GM19239 (cell line): ENCODE measurements at places on chromosomes 6 and 20.

GRCh38 chr6:169847901-169848311, 96.5 kb downstream of the ERMARD start:
- no peak for DNase-seq

- DNase-seq: no peak
These were observed 46.2 kb downstream of the ISM1 start for GRCh38 chr20:13267231-13267630.

DNA sequence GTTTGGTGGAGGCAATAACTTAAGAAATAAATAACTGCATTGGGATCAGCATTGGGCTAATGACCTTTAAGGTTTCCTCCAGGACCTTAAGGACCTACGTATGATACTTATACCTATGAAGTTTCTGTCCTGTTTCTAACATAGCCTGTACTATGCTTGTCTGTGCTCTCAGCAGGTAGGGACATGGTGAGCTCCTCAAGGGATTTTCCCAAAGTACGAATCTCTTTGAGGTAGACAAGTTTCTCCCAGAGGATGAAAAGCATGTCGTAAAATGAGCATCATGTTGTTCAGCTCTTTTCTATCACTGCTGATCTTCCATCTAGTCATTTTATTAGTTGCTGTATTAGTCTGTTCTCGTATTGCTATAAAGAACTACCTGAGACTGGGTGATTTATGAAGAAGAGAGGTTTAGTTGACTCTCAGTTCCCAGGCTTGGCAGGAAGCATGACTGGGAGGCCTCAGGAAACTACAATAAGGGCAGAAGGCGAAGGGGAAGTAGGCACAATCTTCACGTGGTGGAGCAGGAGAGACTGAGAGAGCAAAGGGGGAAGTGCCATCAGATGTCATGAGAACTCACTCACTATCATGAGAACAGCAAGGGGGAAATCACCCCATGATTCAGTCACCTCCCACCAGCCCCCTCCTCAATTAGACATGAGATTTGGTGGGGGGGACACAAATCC, 77.8 kb upstream of the TGM3 start:
- no peak for DNase-seq

DNA sequence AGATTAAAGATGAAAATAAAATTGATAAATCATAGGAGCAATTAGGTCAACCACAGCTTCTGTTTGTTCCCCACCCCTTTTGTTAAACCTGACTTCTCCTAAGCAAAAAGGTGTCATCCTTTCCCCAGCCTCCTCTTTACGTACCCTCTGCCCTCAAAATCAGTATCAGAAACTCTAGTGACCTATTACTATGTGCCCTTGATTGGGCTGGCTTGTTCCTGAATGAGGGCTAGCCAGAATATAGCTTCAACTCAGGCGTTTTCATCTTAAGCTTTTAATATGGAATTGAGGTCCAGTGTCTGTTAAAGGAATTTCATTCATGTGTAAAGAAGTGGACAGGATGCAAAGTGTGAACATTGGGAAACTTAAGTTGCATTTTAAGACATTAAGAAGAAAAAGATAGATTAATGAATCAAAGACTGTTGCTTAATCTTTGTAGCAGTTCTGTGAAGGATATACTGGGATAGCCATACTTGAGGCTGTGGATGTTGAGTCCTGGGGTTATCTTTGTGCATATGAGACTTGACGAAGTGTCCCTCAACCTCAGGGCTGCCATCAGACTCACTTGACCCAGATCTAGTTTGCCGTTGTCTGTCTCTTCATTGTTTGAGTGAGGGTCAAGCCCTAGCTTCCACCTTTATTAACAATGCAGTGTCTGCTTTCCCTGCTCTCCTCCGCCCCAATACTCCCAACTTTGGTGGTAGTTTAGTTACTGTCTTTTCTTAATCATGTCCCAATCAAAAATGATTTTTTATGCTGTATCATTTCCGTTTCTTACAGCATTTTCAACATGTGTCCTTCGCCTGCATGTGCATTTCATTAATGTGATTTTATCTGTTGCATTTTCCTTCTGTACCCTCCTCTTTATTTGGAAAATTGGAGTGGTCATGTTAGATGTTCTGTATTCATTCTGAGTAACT, 1.9 kb downstream of the TBPL1 start:
- DNase-seq: no peak

DNA sequence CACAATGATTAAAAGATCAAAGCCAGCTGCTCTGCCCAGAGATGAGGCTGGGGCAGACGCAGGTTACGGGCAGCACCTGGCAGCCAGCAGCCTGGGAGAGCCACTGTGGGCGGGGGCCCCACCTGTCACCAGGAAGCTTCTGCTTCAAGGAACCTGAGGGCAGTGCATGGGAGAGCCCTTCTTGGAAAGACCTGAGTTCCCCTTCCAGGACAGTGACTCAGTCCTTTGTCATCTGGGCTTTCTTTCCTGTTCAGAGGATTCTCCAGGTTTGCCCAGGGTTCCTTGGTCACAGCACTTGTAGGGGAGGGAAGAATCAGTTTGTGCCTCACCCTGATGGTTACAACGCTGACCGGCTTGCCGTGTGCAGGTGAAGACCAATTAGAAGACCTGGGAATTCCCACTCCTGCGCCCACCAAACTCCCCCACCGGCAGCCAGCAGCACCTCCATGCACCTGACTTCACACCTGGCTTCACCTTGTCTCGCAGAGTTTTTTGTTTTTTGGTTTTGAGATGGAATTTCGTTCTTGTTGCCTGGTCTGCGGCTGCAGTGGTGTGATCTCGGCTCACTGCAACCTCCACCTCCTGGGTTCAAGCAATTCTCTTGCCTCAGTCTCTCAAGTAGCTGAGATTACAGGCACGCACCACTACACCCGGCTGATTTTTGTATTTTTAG, 2.0 kb downstream of the ZBP1 start:
- no peak for DNase-seq

GRCh38 chr6:49097116-49097515, 365.9 kb downstream of the MMUT start:
- DNase-seq: no peak

DNA sequence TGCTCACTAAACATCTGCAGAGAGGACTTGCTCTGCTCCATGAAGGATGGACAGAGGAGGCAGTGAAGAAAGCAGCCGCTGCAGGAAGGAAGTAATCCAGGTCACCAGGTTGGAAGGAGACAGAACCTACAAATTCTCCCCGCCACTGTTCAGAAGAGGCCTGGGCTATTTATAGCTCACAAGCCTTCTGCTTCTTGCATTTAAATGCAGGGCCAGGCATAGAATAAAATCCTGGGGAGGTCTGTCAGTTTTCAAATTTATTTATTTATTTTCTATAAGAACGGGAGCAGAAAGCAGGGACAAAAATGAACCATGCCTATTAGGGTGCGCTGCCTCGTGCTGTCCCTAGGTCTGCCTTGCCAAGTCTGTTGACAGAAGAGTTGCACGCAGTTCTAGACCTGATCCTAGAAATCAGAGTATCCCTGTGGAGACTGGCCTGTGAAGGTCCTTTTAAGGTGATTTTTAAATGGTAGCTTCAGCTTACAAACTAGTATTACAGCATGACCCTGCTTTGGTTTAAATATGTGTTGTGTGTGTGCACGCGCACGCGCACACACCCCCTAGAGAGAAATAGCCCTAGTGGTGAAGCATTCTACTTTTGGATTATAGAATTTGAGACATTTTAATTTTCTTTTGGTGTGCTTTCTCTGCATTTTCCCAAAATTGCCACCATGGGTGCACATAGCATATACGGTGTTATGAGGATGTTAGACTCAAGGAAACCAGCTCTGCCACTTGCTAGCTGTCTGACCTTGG, 19.5 kb downstream of the RIMS4 start:
- DNase-seq: no peak

DNA sequence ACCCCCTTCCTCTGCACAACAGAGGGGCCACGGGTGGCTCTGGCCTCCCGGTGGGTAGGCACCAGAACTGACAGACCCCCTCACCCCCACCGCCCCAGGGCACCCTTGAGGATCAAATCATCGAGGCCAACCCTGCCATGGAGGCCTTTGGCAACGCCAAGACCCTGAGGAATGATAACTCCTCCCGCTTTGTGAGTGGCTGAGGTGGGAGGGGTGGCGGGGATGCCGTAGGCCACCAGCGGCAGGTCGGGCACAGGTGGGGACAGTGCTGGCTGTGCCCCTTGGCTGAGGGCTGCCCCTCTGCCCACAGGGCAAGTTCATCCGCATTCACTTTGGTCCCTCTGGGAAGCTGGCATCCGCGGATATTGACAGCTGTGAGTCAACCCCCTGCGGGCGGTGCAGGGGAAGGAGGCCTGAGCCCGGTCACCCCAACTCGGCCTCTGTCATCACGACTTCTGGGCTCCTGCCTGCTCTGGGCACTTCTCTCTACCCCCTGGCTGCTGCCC, 29.1 kb downstream of the MYH7B start:
- DNase-seq: no peak

- DNase-seq: no peak
These were observed 40.4 kb upstream of the TBC1D7 start for GRCh38 chr6:13368731-13369115.

GRCh38 chr6:116027801-116028200, 32.9 kb downstream of the FRK start:
- DNase-seq: no peak

DNA sequence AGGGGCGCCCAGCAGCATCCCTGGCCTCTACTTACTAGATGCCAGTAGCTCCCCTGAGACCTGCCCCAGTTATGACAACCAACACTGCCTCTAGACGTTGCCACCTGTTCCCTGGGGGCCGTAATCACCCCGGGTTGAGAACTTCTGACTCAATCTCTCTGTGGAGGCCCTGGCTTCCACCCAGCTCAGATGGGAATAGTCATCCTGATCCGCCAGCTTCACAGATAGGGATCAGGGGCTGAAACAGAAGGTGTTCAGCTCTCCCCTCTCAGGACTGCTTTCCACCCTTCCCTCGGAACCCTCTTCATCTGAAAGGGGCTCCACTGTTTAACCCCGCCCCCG, 3.3 kb downstream of the CAPN11 start:
- DNase-seq: no peak

DNA sequence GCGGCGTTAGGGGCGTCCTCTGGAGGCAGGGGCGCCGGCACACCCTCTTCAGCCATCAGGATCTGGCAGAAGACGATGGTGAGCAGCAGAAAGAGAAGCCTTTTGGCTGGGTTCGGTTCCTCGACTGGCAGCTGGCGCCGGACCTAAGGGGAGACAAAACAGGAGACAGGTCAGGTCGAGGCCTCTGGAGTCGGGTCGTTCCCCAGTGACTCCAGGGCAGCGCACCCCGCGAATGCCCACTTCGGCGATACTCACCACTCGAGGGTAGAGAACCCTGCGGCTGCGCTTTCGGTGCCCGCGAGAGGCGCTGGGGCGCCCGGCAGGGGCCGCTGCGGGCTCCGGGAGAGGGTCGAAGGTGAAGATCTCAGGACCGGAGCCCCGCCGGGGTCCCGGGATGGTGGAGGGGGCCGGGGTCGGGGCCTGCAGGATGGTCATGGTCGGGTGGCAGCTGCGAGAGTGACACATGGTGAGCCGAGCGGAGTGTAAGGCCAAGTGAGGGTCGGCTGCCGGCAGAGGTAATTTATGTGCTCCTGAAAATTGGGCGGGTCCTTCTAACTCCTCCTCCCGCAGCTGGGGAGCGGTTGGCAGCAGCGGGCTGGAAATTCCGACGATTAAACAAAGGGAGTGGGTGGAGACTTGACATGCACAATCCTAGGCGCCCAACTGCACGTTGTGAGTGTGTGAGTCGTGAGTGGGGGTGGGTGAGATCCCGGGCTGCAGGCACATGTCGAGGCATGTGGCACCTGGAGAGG, at the start of gene IER3:
TSS of gene IER3 (minus strand) at position 494 of the 752 bp plus-strand sequence. CDS start at position 465, 29 bp downstream.
- DNase-seq: peak; percentile 44

DNA sequence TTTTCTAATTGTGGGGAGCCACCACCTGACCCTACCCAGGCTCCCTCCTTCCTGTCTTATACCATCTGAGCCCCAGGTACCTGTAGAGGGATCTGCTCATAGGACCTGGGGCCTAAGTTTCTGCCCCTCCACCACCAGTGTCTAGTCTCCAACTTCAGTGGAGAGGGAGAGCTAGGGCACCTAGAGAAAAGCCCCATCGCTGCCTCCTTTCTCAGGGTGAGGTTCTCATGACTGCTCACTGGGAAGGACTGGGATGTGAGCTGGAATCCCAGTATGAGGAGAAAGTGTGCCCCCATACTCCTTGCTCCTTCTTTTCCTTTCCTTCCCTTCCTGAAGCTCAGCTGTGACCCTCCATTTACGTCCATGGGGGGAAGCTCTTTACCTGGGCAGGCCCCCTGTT, 231.6 kb downstream of the LRFN2 start:
- DNase-seq: no peak

DNA sequence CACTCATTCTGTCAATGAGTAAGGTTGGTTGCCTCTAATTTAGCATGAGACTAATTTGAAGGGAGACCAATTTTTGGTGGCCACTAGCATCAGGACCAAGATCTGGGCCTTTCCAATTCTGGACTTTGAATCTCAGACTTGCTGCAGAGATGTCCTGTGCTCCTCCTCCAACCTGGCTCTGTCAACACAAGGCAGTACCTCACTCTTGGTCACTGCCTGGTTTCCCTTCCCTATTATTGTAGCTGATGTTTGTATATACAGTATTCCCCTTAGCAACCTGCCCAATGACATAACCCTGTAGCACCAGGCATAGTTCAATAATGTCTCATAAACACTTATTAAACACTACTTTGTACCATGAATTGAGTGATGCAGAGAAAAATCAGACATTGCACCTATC, 50.4 kb downstream of the UNC5CL start:
- DNase-seq: no peak

- no peak for DNase-seq
These were observed 707 bp downstream of the MAN1A1 start for GRCh38 chr6:119348748-119349360.

GRCh38 chr6:166584853-166585429, 1.5 kb downstream of the RAMACL start:
- DNase-seq: no peak
